Type B pancreatic cell (in vitro differentiated cells): ENCODE measurements at places on chromosomes 7 and 10.

GRCh38 chr10:132834891-132835847 lies 49.2 kb upstream of the NKX6-2 start:
- peak; percentile 53 for DNase-seq

DNA sequence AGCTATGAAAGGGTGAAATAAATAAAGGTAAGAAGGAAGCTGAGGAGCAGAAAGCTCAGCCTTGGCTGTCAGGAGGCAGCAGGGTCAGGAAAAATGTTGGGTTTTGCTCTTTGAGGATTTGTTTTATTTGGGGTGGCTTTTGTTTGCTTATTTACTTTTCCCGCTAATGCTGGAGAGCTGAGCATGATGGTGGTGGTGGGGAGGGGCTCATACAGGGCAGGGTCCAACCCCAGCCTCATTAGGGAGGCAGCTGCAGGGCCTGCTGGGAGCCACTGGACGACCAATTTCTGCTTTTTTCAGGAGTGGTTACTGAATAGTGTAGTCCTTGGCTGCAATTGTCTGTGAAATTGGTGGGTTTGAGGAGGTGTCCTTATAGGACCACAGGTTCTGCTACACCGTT lies 36.3 kb downstream of the CCM2 start:
- DNase-seq, result no peak

- no peak for DNase-seq
Measured at GRCh38 chr7:127908430-127909258, 122.6 kb downstream of the LRRC4 start.

DNA sequence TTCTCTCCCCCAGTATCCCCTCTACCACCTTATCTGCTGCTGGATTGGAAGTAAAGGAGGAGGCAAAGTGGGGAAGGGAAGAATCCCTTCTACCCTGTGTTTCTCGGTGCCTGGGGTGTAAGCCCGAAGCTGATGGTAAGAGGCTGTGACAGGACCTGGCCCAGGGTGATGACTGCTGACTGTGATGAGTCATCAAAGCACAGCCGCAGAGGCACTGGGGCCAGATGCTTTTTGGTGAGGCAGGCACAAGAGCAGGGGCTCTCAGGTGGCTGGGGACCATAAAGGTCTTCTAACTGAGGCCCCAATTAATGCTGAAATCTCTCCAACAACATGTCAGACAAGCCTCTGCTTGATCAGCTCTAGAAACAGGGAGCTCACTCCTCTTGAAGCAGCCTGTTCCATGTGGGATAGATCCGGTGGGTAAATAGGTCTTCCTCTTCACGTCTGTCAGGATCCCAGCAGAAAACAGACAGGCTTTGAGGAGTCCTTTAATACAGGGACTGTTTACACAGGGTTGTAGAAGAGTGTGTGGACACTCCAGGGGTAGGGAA lies 86.1 kb upstream of the PCBD1 start:
- no peak for DNase-seq

GRCh38 chr10:72449941-72450441 lies 95.3 kb upstream of the DNAJB12 start:
- no peak for DNase-seq

- no peak for DNase-seq
Measured at GRCh38 chr7:147308539-147308938, 1191.9 kb downstream of the CNTNAP2 start.

DNA sequence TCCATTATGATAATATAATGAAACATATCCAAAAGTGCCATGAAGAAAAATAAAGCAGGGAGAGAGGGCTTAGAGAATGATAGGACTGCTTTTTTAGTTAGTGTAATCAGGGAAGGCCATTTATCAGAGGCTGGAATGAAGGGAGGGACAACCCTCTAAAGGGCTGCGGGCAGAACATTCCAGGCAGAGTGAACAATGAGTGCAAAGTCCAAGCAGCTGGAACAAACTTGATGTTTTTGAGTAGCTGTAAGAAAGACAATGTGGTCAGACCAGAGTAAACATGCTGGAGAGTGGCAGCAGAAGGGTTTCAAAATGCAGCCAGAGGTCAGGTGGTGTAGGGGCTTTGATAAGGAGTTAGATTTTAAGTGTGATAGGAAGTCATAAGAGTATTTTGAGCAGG lies 65.6 kb upstream of the CCDC6 start:
- no peak for DNase-seq

DNA sequence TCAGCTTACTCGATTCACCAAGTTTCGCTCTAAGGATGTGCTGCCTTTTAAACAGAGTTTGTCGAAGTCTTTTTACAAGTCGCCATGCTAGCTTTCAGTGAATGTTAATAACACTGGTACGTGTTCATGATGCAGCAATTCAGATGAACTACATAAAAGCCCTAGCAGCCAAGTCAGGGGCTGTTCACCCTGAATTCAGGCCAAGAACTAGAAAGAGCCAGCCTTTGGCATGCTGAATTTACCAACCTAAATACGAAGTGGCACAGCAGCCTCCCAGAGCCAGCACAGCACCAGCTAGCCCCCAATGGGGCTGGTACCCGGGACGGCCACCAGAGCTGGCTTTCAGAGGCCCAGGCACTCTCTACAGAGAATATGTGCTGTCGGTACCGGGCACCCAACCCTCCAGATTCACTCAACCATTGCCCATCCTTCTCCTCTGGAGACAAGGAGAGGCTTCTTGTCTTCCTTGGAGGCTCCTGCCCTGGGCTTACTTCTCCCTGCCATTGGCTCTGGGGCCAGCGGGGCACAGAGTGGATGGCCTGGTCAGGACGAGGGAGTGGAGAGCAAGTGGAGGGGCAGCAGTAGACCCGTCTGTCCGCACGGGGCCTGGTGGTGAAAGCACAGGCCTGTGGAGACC lies 64.2 kb downstream of the HIPK2 start:
- no peak for DNase-seq

DNA sequence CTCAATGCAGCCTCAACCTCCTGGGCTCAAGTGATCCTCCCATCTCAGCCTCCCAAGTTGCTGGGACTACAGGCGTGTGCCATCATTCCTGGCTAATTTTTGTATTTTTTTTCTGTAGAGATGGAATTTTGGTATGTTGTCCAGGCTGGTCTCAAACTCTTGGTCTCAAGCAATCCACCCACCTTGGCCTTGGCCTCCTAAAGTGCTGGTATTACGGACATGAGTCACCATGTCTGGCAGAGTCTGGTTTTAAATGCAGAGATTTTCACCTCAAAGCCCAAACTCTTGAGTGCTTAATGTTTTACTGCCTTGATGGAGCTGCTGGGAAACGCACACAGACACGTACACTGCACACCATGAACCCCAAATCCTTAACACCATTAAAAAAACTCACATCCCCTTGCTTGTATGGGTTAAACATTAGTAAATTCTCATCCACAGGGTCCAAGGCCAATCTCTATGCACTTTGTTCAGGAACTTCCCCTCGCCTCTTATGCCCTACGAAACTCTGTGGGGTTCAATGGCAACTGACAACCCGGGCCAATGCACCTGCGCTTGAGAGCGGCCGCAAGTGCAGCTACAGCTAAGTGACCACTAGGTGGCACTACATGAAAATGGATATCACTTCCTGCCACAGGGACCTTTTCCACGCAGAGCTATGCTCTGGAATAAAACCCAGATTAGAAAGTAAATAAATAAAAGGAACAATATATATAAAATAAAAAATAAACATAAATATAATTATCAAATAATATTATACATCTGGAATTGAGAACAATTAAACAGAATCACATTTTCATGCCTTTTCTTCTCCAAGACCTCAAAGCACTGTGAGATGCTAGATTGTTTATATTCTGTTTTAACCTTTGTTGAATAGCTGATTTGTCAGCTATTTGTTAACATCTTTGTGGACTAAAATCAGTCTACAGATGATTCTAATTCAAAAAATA lies 66.9 kb upstream of the AFAP1L2 start:
- no peak for DNase-seq

- DNase-seq, result no peak
Measured at GRCh38 chr7:148419856-148420832, 170.4 kb upstream of the C7orf33 start.

DNA sequence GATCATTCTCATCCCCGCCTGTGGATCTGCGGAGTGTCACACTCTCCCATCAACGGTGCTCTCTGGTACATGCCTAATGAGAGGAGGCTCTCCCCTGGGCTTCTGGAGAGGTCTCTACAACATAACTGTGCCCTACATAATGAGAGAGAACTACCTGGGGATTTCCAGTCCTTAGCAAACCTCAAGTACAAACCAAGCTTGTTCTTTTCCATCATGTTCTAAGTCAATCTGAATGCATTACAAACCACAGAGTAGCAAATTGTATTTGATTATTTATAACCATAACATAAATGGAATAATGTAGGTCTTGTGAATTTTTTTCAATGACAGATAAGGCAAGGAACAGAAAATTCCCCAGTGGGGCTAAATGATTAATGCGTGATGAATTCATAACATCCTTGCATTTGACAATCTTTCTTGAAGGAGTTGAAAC lies 412.4 kb upstream of the NRP1 start:
- no peak for DNase-seq
